ENCODE measurements at places on chromosomes 6 and 20.

GRCh38 chr6:20071998-20072397 lies 140.3 kb downstream of the MBOAT1 start:
- DNase-seq: no peak

GRCh38 chr6:47109281-47109680 lies 67.1 kb upstream of the ADGRF1 start:
- DNase-seq: no peak

- no peak for DNase-seq
Measured at GRCh38 chr6:15444081-15444731, 198.3 kb downstream of the JARID2 start.

DNA sequence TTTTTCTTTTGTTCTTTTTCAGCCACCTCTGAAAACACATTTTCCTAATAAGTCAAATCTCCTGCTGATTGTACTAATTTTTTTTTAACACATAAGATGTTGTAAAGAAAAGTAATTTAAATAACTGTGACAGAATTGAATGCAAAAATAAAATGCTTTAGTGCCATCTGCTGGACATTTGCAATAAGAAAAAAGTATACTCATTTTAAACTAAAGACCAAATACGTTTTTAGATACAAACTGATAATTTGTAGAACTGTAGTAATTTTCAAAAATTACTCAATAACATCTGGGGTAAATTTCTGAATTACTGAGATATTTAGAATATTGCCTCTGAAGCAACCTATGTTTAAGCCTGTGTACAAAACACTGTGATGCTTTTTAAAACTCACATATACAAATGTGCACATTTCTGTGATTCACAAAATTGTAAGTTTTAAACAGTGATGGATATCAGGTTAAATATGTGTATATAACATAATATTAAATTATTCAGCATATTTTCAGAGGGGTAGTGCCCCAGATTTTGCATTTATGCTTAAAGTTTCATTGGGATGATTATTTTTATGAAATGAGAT lies 198.7 kb downstream of the RIMS1 start:
- DNase-seq: no peak
